ENCODE measurements at places on chromosomes 7 and 10. TPM values are rescaled to one million over a fixed set of nuclear protein-coding genes. Genes with fewer than 3 reads are reported as not detected.

DNA sequence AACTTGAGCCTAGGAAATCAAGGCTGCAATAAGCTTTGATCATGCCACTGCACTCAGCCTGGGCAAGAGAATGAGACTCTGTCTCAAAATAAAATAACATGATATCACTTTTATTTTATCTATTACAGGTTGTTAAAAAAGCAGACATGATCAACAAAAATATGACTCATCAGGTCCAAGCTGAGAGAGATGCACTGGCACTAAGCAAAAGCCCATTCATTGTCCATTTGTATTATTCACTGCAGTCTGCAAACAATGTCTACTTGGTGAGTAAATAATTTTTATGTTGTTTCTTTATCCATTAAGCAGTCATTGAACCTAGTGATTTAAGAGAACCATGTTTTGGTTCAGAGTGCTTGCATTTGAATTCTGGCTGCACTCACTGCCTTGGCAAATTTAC, 3.3 kb downstream of the MASTL start:
- H3K4me1 ChIP-seq = no peaks in the 10 kb centered on the region
- no peaks in the 10 kb centered on the region for H3K36me3 ChIP-seq
- no peak overlapping the region for H3K27ac ChIP-seq
- no peak for DNase-seq

SFRP4 gene
- total RNA-seq = 3.5 TPM

DNA sequence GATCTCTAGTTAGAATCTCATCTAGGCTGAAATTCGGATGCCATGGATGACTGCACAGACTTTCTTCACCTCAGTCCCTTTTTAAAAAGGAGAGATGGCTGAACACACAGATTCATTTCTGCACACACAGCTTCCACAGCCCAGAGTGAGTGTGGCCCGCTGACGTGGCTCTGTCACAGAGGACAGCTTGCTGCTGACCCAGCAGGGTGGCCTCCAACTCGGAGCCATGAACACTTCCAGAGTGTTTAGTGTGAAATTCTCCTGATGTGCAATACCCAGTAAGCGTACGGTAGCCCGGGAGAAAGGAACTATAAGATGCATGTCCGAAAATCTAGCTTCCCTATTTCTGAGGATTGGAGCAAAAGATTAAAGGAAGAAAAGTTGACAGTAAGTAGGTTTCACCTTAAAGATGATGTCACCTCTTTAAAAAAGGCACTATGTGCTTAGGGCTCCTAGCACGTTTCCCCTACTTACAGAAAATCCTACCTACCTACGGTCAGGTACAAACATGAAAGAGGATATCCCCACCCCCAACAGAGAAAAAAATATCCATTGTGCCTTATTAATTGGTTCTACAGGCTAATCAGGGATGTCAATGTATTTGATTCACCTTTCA, 162.2 kb downstream of the RAPGEF5 start:
- H3K27ac ChIP-seq = no peak overlapping the region
- DNase-seq = no peak
- no peak overlapping the region for H3K4me3 ChIP-seq
- H3K36me3 ChIP-seq = no peaks in the 10 kb centered on the region
- peaks cover 14% of the 10 kb centered on the region for H3K4me1 ChIP-seq
- H3K27me3 ChIP-seq = no peaks in the 10 kb centered on the region

SSC4D gene
- total RNA-seq = 13.7 TPM

HTR7 gene
- total RNA-seq = not detected

DNA sequence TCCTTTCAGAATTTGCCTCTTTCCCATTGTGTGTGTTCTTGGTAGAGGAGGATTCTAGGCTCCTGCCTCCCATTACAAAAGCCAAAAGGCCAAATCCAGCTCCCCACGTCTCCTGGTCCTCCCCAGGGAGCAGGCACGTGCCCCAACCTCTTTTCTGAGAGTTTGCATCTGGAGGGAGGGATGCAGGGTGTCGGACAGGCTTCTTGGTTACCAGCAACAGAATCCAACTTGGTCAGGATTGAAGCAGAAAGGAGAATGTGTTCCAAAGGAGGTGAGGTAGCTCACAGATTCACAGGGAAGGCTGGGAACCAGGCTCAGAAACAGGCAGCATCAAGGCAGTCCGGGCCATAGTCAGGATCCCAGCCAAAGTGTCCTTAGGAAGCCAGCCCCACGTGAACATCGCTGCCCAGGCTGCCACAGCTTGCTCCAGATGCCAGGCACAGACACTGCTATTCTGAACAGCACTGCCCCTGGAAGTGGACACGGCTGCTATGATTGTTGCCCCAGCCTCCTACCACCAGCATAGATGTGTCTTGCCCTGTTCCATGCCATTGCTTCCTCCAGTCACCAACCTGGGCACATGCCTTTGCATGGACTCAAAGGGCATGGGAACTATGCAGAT, 264.2 kb upstream of the ZMIZ1 start:
- H3K4me3 ChIP-seq = no peak overlapping the region
- H3K4me1 ChIP-seq = peaks cover 12% of the 10 kb centered on the region
- H3K27me3 ChIP-seq = no peaks in the 10 kb centered on the region
- H3K27ac ChIP-seq = peak overlapping the region; percentile 75
- H3K36me3 ChIP-seq = no peaks in the 10 kb centered on the region

DNA sequence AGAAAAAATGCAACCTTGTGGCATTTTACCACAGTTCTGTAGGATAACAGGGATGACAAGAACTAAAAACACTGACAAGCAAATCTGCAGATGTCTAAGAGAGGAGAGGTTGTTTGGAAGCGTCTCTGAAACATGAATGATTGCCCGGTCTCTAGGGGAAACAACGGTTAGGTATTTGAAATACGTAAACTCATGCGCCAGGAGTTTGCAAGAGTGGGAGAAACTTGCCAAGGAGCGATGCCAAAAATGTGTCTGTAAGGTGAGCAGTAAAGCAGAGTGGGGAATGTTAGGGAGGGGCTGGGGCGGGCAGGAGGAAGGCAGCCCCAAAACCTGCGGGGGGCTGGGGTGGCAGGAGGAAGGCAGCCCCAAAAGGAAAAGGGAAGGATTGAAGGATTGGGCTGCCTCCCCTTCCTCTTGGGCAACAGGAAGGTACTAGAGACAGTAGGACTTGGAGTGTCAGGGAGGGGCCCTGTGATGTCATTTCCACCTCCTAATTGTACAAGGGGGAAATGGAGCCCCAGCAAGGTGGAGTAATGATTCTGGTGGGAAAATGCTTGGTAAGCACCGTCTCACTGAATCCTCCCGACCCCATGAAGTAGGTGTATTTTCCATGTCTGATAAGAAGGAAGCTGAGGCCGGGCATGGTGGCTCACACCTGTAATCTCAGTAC, 33.2 kb upstream of the PLEKHA1 start:
- peak; percentile 80 for DNase-seq
- no peak overlapping the region for H3K27ac ChIP-seq
- no peaks in the 10 kb centered on the region for H3K27me3 ChIP-seq
- H3K4me3 ChIP-seq = no peak overlapping the region

- no peak overlapping the region for H3K4me3 ChIP-seq
- no peaks in the 10 kb centered on the region for H3K27me3 ChIP-seq
- H3K27ac ChIP-seq = no peak overlapping the region
Observed at GRCh38 chr7:134287916-134288659, 28.6 kb downstream of the SLC35B4 start.

- no peak for DNase-seq
- no peaks in the 10 kb centered on the region for H3K27me3 ChIP-seq
- no peaks in the 10 kb centered on the region for H3K36me3 ChIP-seq
- H3K4me1 ChIP-seq = no peaks in the 10 kb centered on the region
Observed at GRCh38 chr10:50931948-50932431, 46.6 kb upstream of the A1CF start.

INA gene
- not detected for total RNA-seq

- H3K27me3 ChIP-seq = no peaks in the 10 kb centered on the region
- no peak overlapping the region for H3K4me3 ChIP-seq
- H3K27ac ChIP-seq = no peak overlapping the region
- no peaks in the 10 kb centered on the region for H3K4me1 ChIP-seq
- peaks cover 62% of the 10 kb centered on the region for H3K36me3 ChIP-seq
- no peak for DNase-seq
Observed at GRCh38 chr7:73452999-73453635, 19.5 kb downstream of the FZD9 start.

GRCh38 chr7:50667338-50667737, 102.1 kb upstream of the DDC start:
- DNase-seq = peak; percentile 78
- H3K4me1 ChIP-seq = peaks cover 44% of the 10 kb centered on the region

CLCN1 gene
- not detected for total RNA-seq

DNA sequence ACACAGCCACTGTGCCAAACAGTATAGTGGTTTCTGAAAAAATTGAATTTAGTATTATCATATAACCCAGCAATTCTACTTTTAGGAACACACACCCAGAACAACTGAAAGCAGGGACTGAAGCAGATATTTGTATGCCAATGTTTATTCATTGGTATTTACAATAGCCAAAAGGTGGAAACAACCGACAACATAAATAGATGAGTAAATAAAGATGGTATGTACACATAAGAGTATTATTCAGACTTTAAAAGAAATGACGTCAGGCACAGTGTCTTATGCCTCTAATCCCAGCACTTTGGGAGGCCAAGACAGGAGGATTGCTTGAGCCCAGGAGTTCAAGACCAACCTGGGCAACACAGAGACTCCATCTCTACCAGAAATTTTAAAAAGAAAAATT, 7.2 kb downstream of the CDCA7L start:
- H3K36me3 ChIP-seq = no peaks in the 10 kb centered on the region
- no peaks in the 10 kb centered on the region for H3K27me3 ChIP-seq
- H3K4me1 ChIP-seq = peaks cover 51% of the 10 kb centered on the region

MET gene
- total RNA-seq = 55.4 TPM

NPC1L1 gene
- total RNA-seq = not detected

DNA sequence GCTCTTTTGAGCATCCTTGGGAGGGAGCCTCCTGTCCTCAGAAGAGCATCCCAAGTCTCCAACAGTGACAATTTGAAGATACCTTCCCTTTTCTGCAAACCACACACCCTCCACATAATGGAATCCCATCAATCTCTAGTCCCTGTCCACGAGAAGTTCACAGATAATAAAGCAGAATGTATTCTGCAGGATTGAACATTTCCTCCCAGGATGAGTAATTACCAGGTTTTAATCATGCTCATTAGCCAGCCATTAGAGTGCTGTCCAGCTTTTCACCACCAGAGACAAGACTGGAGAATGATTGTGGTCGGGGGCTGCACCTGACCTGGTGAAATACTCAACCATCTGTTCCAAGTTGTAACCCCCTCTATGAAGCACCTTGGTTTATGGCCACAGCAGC, 958.6 kb downstream of the KCNMA1 start:
- no peak overlapping the region for H3K4me3 ChIP-seq
- H3K27me3 ChIP-seq = no peaks in the 10 kb centered on the region

DNA sequence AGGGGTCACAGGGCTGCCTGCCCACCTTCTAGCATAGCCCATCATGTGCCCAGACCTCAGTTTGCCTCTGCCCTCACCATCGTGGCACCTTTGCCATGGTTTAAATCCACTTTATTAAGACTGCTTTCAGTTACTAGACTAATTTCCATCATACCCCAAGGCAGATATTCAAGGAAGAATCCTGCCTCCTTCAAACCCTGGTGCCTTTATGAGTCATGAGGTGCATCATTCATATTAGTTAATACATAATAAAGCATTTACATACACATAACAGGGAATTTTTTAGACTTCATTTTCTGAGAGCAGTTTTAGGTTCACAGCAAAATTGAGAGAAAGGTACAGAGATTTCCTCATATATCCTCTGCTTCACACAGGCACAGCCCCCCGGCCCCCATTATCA, 62.8 kb downstream of the CXCL12 start:
- no peaks in the 10 kb centered on the region for H3K4me1 ChIP-seq
- H3K27me3 ChIP-seq = no peaks in the 10 kb centered on the region
- no peak overlapping the region for H3K4me3 ChIP-seq
- no peak for DNase-seq

DNA sequence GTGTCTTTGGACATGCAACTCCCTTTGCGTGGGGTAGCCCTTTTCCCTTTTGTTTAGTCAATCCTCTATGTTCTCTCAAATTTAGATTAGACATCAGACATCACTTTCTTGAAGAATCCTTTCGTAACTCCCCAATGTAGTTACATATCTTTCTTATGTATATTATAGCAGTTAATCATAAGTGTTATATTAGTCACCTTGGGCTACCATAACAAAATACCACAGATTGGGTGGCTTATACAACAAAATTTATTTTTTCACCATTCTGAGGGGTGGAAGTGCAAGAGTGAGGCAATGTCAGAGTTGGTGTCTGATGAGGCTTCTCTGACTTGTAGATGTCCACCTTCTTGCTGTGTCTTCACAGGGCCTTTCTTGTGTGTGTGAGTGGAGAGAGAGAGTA, 105.7 kb downstream of the PHTF2 start:
- H3K36me3 ChIP-seq = no peaks in the 10 kb centered on the region
- no peak overlapping the region for H3K27ac ChIP-seq
- no peaks in the 10 kb centered on the region for H3K4me1 ChIP-seq
- no peak overlapping the region for H3K4me3 ChIP-seq
- no peak for DNase-seq
- no peaks in the 10 kb centered on the region for H3K27me3 ChIP-seq

DNA sequence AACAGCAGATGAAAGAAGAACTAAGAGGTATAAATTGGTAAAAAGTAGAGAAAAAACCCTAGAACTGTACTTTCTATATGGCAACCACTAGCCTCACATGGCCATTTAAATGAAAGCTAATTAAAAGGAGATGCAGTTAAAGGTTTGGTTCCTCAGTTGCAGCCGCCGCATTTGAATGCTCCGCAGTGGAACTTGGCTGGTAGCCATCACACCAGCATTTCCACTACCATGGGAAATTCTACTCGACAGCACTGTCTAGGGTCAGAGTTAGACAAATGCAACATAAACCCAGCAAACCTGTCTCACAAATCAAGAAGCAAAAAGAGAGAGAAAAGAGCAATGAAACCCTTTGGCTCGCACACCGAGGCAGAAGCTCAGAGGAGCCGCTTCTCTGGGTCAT, 29.7 kb downstream of the VIPR2 start:
- H3K27me3 ChIP-seq = peaks cover 3% of the 10 kb centered on the region
- H3K36me3 ChIP-seq = no peaks in the 10 kb centered on the region
- H3K4me1 ChIP-seq = no peaks in the 10 kb centered on the region

DNA sequence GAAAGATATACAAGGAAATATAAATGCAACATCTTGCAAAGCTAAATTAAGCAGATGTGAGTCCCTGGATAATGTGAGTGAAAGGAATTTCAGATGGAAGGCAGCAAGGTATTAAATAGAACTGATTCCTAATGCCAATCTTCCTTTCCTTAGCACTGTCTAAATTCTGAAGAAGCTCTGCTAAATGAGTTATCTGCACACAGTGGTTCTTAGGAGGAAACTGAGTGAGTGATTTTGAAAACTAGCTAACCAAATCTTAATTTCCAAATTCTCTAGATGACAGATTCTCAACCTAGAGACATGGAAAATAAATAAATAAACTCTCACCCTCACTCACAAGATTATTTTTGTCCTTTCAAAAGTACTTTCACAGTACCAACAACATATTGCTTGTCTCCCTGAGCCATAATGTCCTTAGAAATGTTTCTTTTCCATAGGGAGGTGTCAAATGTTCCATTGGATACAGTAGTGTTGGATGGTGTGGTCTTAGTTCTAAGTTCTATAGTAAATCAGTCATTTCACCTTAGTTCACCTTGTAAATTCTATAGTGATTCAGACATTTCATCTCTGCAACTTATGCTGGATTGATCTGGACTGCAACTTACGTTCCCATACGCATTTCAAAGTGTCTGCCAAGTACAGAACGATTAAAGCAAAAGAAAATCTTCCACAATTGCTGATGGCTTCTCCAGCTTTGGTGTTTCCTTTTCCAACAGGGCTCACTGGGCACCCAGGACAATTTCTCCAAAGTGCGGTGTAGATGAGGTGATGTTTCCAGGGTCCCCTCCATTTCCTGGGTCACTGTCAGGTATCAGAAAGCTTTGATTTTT, 145.4 kb upstream of the FAM171A1 start:
- H3K4me3 ChIP-seq = no peak overlapping the region
- no peaks in the 10 kb centered on the region for H3K36me3 ChIP-seq
- no peaks in the 10 kb centered on the region for H3K27me3 ChIP-seq
- H3K4me1 ChIP-seq = no peaks in the 10 kb centered on the region
- no peak for DNase-seq
- H3K27ac ChIP-seq = no peak overlapping the region
